ENCODE measurements at places on chromosomes 12 and 14.

DNA sequence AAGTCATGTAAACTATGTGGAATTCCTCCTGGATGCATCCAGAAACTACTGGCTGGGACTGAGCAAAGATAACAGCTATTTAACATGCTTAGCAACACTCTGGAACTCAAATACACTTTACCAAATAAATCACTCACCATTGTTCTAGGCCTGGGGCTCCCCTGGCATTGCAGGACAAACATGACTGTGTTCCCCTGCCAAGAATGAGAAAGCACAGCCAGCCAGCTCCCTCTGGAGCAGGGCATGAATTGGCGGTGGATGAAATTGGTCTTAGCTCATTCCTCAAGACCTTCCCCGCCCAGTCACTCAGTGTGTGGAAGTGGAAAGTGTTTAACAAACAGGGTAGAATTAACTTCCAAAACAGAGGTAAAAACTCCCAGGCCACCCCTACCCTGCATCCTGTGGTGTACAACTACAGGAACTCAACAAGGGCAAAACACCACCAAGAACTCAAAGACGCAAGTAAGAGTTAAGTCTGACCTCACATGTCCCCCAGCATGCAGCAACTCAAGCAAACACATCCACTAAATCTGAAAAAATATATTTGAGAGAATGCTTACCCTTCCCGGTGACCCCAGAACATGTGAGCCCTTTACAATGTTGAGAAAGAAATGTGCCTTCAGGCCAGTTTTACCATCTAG lies 58.4 kb upstream of the BDKRB2 start:
- no peak for DNase-seq

DNA sequence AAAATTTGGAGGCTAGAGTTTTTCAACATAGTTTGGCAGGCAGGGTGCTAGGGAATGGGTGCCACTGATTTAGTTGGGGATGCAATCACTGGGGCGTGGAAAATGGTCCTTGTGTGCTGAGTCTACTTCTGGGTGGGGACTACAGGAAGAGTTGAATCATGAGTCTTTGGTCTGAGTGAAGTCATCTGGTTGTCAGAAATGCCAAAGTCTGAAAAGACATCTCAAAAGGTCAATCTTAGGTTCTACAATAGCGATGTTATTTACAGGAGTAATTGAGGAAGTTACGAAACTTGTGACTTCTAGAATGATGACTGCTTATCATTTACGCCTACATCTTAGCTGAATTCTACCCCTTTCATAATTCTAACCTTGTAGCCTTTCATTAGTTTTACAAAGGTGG lies 209.1 kb downstream of the NUBPL start:
- DNase-seq: peak; percentile 50

DNA sequence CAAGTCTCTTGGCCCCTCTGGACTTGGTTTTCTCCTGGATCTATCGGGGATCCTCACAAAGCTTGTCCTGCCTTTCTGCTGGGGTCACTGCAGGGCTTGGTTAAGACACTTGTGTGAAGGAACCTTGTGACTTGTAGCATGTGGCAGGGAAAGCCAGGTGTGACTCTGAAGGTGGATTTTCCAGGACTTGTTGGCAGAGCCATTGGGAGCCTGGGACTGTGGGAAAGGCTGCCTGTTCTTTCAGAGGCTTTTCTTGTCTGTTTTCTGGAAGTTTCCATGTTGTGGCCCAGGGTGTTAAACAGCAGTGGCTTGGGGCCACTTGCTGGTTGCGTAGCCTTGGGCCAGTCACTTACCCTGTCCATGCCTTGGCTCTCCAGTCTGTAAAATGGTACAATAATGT lies 12.6 kb downstream of the KMT5A start:
- no peak for DNase-seq

GRCh38 chr12:40224439-40225291 lies at the start of gene LRRK2:
TSS of gene LRRK2 (plus strand) at chr12:40224997. CDS start at chr12:40225132, 135 bp downstream.
- DNase-seq: peak; percentile 92

DNA sequence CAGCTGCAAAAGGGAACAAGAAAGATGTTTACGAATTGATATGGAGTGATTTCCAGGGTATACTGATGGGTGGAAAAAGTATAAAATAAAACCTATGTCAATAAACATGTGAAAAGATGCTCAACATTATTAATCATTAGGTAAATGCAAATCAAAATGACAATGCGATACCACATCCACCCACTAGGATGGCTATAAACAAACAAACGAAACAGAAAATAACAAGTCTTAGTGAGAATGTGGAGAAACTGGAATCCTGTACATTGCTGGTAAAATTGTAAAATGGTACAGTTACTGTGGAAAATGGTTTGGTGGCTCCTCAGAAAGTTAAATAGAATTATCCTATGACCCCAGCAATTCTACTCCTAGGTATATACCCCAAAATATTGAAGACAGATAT lies 9.5 kb upstream of the BEST3 start:
- no peak for DNase-seq

- no peak for DNase-seq
Observed at GRCh38 chr12:120801146-120801545, 75.5 kb downstream of the ACADS start.

GRCh38 chr12:92654929-92655328 lies 47.9 kb upstream of the PLEKHG7 start:
- no peak for DNase-seq

Data from psoas muscle (tissue), 8 donors.